ENCODE measurements at places on chromosomes 5 and 9.

- no peak for DNase-seq
Measured at GRCh38 chr5:8752595-8752994, 793.3 kb downstream of the SEMA5A start.

DNA sequence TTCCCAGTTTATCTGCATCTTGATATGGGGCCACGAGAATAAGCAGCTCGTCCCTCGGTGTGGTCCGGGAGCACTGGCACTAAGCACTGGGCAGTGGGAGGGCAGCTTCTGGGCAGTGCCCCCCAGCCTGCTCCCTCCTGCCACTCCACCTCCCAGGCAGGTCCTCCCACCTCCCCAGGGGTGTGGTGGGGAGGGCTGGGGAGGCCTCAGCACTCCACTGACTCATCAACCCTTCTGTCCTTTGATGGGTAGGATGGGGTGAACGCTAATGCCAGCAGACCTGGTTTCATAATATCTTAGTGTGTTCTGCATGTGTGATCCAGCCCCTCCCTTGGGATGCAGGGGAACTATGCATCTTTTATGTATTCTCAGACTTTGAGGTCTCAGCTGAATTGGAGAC, 62.2 kb upstream of the GNE start:
- no peak for DNase-seq

GRCh38 chr5:42547141-42547540, 123.9 kb downstream of the GHR start:
- no peak for DNase-seq

DNA sequence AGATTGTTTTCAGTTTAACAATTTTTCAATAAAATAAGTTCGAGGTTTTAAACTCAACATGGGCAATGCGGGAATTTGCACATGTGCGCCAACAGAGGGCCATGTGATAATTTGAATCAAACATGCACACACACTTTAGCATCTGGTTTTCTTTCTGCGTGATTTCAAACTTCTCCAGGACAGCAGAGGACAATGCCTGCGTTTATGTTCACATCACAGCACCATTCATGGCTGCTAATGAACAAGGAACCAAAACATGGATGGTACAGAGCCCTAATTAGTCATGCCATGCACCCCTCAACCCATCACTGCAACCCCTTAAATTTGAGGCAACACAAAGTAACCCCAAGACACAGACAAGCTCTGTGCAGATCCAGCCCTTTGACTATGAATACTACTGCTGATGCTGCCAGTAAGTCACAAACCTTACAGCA, 2.8 kb downstream of the SHC3 start:
- DNase-seq = no peak

GRCh38 chr5:73201547-73202513, 28.8 kb downstream of the TMEM174 start:
- peak; percentile 54 for DNase-seq

- no peak for DNase-seq
Measured at GRCh38 chr5:139734539-139734916, 61.1 kb upstream of the PSD2 start.

- no peak for DNase-seq
Measured at GRCh38 chr5:1399737-1400136, 45.5 kb downstream of the SLC6A3 start.

GRCh38 chr5:14810928-14811572, 60.5 kb downstream of the ANKH start:
- no peak for DNase-seq

GRCh38 chr5:99817796-99818195, 717.4 kb upstream of the FAM174A start:
- no peak for DNase-seq

- no peak for DNase-seq
Measured at GRCh38 chr9:91966503-91966902, 16.5 kb upstream of the ROR2 start.
